ENCODE measurements at places on chromosomes 6 and 20. TPM values are rescaled to one million over a fixed set of nuclear protein-coding genes. Genes with fewer than 3 reads are reported as not detected.
A peak's percentile ranks its signal among the peaks of the same experiment; 100 is the strongest.

DNA sequence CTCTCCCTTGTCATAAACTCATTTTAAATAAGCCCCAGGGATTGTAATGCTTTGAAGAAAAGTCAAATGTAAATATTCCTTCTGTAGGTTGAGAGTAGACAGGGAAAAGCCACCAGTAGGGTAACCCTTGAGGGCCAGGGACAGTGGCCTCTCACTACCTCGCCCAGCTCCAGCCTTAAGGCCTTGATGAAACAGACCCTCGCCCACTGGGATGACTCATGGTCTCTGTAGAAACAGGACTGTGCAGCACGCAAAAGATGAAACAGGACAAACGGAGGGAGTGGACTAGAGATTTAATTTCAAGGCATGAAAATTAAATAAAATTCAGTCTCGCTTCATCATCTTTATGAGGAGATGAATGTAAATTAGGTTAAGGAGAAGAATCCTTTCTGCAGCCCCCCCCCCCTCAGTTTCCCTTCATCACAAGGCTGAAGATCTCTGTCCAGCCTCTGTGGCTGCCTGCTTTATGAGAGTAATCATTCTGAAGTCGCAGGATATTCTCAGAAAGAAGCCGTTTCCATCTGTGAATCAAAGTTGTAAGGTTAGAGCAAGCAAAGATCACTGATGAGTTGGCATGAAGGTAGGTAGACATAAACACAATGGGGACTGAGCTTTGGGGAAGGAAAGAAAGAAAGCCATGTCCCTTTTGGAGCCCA is 60.4 kb downstream of the TMEM200A start:
- no peaks in the 10 kb centered on the region for H3K36me3 ChIP-seq
- DNase-seq = no peak
- H3K4me1 ChIP-seq = no peaks in the 10 kb centered on the region

- H3K4me3 ChIP-seq = peak overlapping the region; percentile 6
- no peaks in the 10 kb centered on the region for H3K27me3 ChIP-seq
- no peak overlapping the region for H3K27ac ChIP-seq
- DNase-seq = no peak
- no peaks in the 10 kb centered on the region for H3K36me3 ChIP-seq
Measured at GRCh38 chr6:15016813-15017212, 229.1 kb upstream of the JARID2 start.

DNA sequence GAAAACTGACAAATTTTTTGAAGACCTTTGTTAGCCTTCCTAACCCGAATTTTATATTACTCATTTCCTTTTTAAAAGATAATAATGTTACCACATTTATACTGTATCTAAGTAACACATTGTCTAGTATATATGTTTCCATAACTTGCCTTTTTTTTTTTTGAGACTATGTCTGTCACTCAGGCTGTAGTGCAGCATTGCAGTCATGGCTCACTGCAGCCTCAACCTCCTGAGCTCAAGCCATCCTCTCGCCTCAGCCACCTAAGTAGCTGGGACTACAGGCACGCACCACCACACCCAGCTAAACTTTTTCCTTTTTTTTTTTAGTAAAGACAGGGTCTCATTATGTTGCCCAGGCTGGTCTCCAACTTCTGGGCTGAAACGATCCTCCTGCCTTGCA is 18.6 kb downstream of the ZNFX1 start:
- H3K27ac ChIP-seq = no peak overlapping the region
- no peak for DNase-seq
- H3K4me3 ChIP-seq = no peak overlapping the region
- H3K4me1 ChIP-seq = no peaks in the 10 kb centered on the region
- H3K27me3 ChIP-seq = no peaks in the 10 kb centered on the region

DNA sequence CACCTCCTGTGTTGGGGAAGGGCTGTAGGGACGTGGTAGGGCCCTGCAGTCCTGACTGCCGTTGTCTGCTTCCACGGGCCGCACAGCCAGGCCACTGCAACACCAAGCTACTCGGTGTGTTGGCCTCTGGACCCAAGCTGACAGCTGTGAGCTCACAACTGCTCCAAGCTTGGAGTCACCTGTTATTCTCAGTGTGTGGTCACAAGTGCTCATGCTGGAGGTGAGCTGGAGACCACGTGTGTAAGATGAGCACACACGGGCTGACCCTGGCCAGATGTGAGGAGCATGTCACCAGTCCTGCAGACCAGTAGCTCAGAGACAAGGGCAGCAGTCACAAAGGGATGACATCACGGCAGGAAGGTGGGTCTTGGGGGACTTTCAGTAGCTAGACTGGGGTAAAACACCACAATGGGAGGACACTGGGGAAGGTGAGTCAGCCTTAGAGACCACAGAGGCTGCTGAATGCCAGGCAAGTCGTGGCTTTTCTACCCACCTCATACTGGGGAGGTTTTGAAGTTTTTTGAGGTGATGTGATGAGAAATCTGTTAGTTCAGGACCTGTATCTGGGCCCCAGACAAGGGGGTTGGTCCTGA is 87.3 kb downstream of the FAM120B start:
- H3K27me3 ChIP-seq = no peaks in the 10 kb centered on the region
- H3K27ac ChIP-seq = no peak overlapping the region
- peaks cover 70% of the 10 kb centered on the region for H3K36me3 ChIP-seq
- H3K4me1 ChIP-seq = no peaks in the 10 kb centered on the region

- no peaks in the 10 kb centered on the region for H3K27me3 ChIP-seq
- no peak overlapping the region for H3K4me3 ChIP-seq
- no peaks in the 10 kb centered on the region for H3K4me1 ChIP-seq
- H3K27ac ChIP-seq = no peak overlapping the region
Measured at GRCh38 chr6:153302133-153302532, 171.1 kb upstream of the RGS17 start.

- no peak for DNase-seq
- H3K36me3 ChIP-seq = no peaks in the 10 kb centered on the region
- H3K27me3 ChIP-seq = no peaks in the 10 kb centered on the region
Measured at GRCh38 chr6:12869816-12870432, 153.4 kb downstream of the PHACTR1 start.

- H3K4me3 ChIP-seq = no peak overlapping the region
- no peak overlapping the region for H3K27ac ChIP-seq
- H3K27me3 ChIP-seq = no peaks in the 10 kb centered on the region
- H3K4me1 ChIP-seq = no peaks in the 10 kb centered on the region
- no peak for DNase-seq
- H3K36me3 ChIP-seq = no peaks in the 10 kb centered on the region
Measured at GRCh38 chr20:513429-513828, 30.2 kb downstream of the CSNK2A1 start.

DNA sequence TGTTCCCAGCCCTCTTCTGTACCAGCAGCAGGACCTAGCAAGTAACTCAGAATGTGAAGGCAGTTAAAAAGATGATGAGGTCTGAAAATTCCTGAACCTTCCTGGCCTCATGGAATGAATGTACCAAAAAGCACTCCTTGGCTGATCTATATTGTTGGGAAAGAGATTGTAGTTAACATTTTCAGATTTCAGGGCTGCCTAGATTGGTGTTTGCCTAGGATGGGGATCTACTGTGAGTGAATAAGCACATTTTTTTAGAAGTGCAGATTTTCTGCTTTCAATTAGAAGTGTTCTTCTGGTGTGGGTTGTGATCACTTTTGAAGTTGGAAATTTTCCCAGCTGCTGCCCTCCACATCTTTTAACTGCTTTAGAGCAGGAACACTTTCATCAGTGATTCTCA is 6.2 kb downstream of the MYLIP start:
- H3K36me3 ChIP-seq = peaks cover 3% of the 10 kb centered on the region
- peak overlapping the region; percentile 12 for H3K27ac ChIP-seq
- DNase-seq = no peak
- H3K4me1 ChIP-seq = peaks cover 79% of the 10 kb centered on the region
- H3K27me3 ChIP-seq = no peaks in the 10 kb centered on the region

- no peaks in the 10 kb centered on the region for H3K4me1 ChIP-seq
- no peaks in the 10 kb centered on the region for H3K36me3 ChIP-seq
- DNase-seq = no peak
- no peak overlapping the region for H3K27ac ChIP-seq
- no peak overlapping the region for H3K4me3 ChIP-seq
Measured at GRCh38 chr6:27238010-27238983, 9.2 kb upstream of the PRSS16 start.

DNA sequence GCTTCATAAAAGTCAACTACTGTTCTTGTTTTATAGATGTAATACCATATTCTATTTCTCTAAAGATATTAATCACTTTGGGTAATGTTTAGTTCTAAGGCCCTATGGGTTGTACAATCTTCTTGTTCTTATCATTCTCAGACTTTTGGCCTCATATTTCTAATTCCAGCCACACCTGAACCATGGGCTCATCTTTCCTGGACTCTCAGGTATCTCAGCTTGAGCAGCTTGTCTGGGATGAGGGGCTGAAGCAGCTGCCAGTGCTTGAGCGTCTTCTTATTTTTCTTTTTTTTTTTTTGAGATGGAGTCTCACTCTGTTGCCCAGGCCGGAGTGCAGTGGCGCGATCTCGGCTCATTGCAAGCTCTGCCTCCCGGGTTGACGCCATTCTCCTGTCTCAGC is 150.2 kb downstream of the KIF6 start:
- DNase-seq = no peak
- no peaks in the 10 kb centered on the region for H3K36me3 ChIP-seq
- H3K4me3 ChIP-seq = no peak overlapping the region
- no peak overlapping the region for H3K27ac ChIP-seq
- no peaks in the 10 kb centered on the region for H3K4me1 ChIP-seq
- H3K27me3 ChIP-seq = no peaks in the 10 kb centered on the region

DNA sequence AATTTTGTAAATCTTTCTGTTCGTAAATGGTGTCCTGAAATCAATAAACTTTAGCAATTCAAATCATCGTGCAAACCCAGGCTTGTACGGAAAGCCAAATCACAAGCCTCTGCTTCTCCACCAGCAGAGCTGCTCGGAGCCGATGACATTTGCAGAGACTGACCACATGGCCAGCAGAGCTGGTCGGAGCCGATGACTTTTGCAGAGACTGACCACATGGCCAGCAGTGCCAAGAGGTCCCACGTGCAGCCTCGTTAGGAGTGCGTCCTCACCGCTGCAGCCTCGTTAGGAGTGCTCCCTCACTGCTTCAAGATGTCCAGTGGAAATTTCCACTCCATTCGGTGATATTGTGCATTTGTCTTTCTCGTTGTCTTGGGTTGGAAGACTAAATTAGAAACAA is 28.5 kb downstream of the SMOC2 start:
- H3K27me3 ChIP-seq = no peaks in the 10 kb centered on the region
- no peak overlapping the region for H3K27ac ChIP-seq
- H3K4me1 ChIP-seq = no peaks in the 10 kb centered on the region
- H3K36me3 ChIP-seq = no peaks in the 10 kb centered on the region
- peak; percentile 81 for DNase-seq

DNA sequence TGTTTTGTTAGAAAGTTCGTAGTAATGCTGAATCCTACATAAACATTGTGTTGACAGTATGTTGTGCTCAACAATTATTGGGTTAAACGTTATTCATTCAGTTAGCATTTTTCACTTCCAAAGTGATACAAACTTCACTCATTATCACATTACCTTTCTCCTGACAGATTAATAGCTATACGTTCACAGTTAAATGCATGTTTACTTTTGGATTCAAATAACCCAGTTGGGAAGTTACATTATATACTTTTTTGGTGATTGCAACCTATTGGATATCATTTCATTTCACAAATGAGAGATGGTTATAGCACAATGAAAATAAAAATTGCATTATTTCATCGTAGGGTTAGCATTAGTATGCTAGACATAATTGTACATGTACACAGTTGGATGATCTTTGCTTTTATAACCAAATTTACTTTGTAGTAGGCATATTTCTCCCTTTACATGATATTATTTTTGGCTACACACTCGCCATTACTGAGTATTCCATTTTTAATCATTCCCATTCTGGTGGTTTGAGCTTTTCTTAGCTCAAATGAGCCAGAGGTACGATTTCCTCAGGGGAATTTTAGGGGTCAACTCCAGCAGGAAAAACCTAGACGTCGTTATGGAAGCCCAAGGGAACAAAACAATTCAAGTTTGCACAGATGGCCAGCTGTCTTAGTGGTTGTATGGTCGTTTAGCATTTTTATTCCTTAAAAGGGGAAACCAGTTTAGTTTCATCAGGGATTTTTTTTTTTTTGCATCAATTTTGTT is 2.1 kb upstream of the HIVEP1 start:
- H3K4me3 ChIP-seq = peak overlapping the region; percentile 86
- H3K4me1 ChIP-seq = no peaks in the 10 kb centered on the region
- no peaks in the 10 kb centered on the region for H3K27me3 ChIP-seq
- H3K36me3 ChIP-seq = no peaks in the 10 kb centered on the region
- H3K27ac ChIP-seq = peak overlapping the region; percentile 95

GRCh38 chr20:15487030-15487429 is 1086.2 kb downstream of the KIF16B start:
- H3K4me1 ChIP-seq = no peaks in the 10 kb centered on the region
- no peaks in the 10 kb centered on the region for H3K36me3 ChIP-seq
- DNase-seq = no peak

GRCh38 chr6:10690651-10691445 is 3.6 kb downstream of the C6orf52 start:
- no peaks in the 10 kb centered on the region for H3K27me3 ChIP-seq
- H3K4me1 ChIP-seq = peaks cover 18% of the 10 kb centered on the region
- H3K4me3 ChIP-seq = no peak overlapping the region
- no peaks in the 10 kb centered on the region for H3K36me3 ChIP-seq
- no peak for DNase-seq

GRCh38 chr6:89290401-89291155 is 24.5 kb downstream of the GABRR2 start:
- DNase-seq = no peak
- no peaks in the 10 kb centered on the region for H3K4me1 ChIP-seq
- no peaks in the 10 kb centered on the region for H3K36me3 ChIP-seq
- no peak overlapping the region for H3K4me3 ChIP-seq
- no peaks in the 10 kb centered on the region for H3K27me3 ChIP-seq

- H3K27ac ChIP-seq = peak overlapping the region; percentile 53
- no peak for DNase-seq
- no peaks in the 10 kb centered on the region for H3K27me3 ChIP-seq
- H3K4me3 ChIP-seq = no peak overlapping the region
Measured at GRCh38 chr6:17965397-17965796, 22.0 kb downstream of the KIF13A start.

GRCh38 chr20:35568645-35569044 is 26.8 kb downstream of the ERGIC3 start:
- no peak overlapping the region for H3K27ac ChIP-seq
- no peaks in the 10 kb centered on the region for H3K4me1 ChIP-seq
- H3K27me3 ChIP-seq = no peaks in the 10 kb centered on the region
- H3K36me3 ChIP-seq = no peaks in the 10 kb centered on the region
- DNase-seq = no peak

NRN1 gene
- total RNA-seq = 7.5 TPM

FAM217A gene
- total RNA-seq = not detected

ANKRD66 gene
- total RNA-seq = not detected

C6orf163 gene
- 1.5 TPM for total RNA-seq

EDN1 gene
- 13.4 TPM for total RNA-seq

POM121L2 gene
- not detected for total RNA-seq

EMILIN3 gene
- total RNA-seq = 4.9 TPM

SLC17A1 gene
- not detected for total RNA-seq

ESR1 gene
- total RNA-seq = 0.47 TPM

All from right atrium auricular region (tissue), 2 donors.